ENCODE measurements at places on chromosomes 16 and 17.

- DNase-seq: no peak
Measured at GRCh38 chr17:61127960-61128359, 271.7 kb upstream of the TBX2 start.

DNA sequence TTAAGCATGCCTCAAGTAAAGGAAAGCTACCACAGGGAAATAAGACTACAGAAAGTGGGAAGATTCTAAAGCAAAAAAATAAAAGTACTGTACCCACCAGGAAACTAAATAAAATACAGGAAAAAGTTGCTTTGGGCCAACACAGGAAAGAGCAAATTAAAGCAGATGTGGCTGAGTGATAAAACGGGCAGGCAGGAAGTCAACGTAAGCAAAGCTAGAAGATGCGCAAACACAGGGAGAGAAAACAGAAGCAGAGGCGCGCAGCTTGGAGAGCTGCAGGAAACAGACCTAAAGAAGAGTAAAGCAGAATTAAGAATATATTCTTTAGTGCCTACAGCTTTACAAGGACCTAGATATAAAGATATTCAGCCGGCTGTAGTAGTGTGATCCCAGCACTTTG, 21.7 kb downstream of the USP36 start:
- peak; percentile 92 for DNase-seq

DNA sequence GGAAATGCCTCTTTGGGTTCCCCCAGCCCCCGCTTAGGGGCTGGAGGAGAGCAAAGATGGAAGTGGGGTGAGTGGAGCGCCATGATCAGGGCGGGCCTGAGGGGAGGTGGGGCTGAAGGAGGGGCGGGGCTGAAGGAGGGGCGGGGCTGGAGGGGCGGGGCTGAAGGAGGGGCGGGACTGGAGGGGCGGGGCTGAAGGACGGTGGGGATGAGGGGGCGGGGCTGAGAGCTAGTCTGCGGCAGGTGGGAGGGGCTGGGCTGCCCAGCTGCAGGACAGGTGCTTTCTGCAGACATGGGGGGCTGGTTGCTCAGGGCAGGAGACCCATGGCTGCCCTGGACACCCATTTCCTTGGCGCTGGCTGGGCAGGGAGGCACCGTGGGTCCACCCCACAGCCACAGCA, 39.1 kb upstream of the PABPN1L start:
- no peak for DNase-seq

GRCh38 chr16:19289811-19290485, 4.4 kb downstream of the CLEC19A start:
- DNase-seq: no peak

DNA sequence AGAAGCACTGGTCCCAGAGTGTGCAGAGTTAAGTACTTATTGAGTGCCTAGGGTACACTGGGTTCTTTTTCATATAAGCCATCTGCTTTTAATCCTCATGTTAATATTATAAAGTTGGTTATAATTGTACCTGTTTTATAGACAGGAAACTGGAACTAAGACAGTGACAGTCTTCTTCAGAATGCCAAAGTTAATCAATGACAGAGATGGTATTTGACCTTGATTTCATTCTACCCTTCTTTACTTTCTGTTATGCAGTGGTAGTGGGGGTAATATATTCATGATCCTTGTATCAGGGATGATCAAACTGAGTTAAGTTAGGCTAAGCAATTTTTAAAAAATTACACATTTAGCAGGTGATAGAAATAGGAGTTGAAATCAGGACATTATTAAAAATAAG, 108.6 kb upstream of the GOT2 start:
- no peak for DNase-seq

DNA sequence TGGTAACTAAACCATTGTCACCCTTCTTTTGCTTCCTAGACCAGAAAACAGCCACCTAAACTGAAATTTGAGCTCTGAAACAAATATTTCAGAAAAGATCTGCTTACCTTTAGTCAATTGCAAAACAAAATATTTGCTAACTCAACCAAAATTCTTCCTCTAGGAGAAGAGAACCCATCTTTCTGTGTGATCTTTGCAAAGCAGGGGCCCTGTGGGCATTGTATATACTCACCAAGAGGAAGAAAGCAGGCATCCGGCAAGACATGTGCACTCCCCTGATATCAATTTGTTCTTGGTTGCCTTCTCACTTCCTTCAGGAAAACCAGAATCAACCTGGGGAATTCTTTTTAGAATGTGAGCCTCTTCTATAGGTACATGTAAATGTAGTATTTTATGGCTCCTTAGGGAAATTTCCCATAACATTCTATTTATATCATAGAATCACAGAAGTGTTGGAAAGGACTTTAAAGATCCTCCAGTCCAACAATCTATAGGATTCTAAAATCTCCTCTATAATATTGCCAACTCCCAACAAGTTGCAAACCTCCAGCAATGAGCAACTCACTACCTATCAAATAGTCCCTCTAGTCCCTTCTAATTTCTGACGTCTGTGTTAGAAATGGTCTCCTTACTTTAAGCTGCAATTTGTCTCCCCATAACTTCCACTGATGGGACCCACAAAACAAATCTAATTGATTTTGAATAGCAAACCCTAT, 966 bp downstream of the SLFN14 start:
- DNase-seq: peak; percentile 47

- peak; percentile 80 for DNase-seq
Measured at GRCh38 chr17:75783069-75783783, 1.4 kb upstream of the UNK start.

DNA sequence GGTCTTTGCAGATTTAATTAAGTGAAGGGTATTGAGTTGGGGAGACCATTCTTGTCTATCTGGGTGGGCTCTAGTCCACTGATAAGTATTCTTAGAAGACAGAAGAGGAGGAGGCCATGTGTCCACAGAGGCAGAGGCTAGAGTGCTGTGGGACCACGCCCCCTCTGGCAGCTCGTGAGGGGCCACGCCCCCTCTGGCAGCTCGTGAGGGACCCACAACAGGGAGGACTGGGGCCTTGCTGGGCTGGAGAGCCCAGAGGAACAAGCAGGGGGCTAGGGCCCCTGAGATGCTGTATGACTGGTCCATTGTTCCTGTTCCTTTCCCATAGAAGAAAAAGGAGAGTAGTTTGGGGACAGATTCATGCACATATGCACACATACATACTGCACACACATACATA, 106.8 kb downstream of the METRNL start:
- DNase-seq: peak; percentile 84

DNA sequence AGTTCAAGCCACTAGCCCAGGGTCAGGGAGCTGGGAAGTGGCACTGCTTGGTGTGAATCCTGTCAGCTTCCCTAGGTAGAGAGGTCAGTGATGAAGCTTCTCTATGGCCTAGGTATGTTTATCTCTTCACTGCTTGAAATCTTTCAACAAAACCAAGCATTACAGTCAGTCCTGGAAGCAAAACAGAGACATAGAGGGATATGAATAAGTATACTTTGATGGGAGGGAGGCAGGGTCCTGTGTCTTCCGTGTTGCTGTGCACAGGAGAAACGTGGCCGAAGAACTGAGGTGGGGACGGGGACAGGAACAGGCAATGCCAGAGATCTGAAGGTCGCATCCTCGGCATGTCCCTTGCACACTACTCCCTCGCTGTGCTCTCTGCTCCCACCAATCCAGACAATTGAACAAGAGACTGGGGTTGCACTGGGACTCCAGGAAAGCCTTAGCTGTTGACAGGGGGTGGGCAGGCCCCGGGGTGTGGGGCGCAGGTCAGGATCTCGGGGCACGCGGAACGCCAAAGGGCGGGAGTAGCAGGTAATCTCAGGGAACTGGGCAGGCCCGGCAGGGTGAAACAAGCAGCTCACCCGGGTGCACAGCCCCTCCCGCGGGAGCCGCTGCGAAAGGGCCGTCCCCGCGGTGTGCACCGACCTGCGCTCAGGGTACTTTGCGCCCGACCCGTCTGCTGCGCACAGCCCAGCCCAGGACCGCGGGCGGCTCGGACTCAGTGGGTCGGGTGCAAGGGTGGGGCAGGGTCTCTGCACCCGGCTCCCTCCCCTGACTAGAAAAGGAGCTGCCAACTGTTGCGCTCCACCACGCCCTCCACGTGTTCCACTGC, at the start of gene MT1H:
Gene MT1H, plus strand, starts transcription at position 810 of the 835 bp plus-strand sequence. CDS start 71 bp downstream, outside the sequence.
- DNase-seq: no peak

- peak; percentile 16 for DNase-seq
Measured at GRCh38 chr16:89670496-89671431, 13.1 kb downstream of the SPATA33 start.

- no peak for DNase-seq
Measured at GRCh38 chr17:10605221-10605783, 51.8 kb downstream of the MYH3 start.

DNA sequence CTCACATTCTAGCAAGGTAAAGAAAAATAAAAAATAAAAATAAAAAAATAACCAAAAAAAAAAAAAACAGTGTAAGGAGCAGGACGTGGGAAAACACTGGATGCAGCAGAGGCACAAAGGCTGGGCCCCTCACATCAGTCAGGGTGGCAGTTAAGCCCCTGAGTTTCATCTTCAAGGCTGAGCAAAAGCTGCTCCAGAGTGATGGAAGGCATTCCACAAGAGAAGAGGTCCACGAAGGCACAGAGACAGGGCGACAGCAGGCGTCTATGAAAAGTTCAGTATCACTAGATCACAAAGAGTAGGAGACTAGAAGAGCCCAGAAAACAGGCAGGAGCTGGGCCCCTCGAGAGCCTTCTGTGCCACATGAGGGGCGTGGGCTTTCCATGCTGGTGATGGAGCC, 12.0 kb downstream of the TMEM186 start:
- no peak for DNase-seq

DNA sequence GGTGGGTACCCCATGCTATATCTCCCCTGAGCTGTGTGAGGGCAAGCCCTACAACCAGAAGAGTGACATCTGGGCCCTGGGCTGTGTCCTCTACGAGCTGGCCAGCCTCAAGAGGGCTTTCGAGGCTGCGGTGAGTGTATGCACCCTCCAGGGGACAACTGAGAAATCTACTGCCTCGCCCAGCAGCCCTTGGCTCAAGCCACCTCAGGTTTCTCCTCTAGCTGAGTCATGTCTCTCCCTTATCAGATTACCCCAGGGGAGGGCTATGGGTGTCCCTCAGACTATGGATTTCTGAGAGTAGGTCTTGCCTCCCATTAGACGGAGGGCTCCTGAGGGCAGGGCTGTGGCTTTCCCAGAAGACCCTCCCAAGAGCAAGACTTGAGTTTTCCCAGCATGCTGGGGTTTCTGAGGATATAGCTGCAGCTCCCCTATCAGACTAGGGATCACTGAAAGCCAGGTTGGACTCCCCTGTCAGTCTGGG, 6.7 kb downstream of the NEK8 start:
- no peak for DNase-seq

DNA sequence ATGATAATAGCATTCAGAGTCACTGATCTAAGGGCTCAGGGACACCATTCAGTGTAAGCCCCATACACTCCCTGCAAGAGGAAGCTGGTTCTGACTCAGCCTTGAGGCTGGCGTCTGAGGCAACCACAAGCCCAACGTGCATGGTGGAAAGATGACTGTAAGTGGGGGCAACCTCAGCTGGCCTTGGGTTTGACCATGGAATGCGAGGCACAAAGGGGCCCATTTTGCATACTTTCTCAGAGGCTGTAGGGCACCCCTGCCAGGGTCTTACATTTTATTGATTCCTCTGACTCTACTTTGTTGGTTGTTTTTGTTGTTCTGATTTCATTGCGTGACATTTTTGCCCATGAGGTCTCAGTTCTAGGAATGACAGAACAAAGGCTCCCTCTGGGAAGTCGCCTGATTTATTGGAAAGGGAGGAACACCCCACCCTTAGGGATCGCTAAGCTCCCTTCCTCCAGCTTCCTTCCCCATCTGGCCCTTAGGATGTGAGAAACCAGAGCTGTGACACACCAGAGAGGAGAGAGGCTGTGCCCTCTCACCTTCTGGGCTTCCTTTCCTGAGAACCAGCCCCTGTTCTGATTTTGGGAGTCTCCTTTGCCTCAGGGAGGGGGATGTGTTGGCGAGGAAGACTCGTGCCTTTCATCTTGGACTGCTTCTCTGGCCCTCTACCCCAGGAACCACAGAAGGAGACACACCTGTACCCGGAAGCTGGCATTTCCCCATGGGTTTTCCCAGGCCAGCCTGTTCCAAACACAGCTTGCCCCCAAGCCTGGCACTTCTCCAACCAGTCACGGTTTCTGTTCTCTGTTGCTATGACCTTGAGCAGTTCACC, 5.6 kb upstream of the CIITA start:
- no peak for DNase-seq

GRCh38 chr17:29847527-29848400, 82.3 kb downstream of the SSH2 start:
- no peak for DNase-seq

DNA sequence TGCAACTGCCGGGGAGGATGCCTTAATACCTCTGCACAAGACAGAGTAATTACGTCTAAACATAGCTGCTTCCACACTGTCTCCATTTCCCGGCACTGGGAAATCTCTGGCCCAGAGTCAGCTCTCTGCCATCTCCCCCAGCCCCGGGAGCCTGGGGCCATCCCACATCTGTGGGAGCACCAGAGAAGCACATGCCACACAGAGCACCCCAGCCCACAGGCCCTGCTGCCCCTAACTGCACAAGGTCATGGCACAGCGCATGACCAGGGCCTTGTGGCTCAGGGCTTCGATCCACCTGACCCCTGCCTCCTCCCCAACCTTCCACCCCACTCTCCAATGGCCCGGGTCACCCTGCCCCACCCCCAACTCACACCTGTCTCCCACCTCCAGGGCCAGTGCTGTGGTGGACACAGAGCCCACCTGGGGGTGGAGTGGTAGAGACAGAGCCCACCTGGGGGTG, 36.6 kb upstream of the RBFOX3 start:
- no peak for DNase-seq

DNA sequence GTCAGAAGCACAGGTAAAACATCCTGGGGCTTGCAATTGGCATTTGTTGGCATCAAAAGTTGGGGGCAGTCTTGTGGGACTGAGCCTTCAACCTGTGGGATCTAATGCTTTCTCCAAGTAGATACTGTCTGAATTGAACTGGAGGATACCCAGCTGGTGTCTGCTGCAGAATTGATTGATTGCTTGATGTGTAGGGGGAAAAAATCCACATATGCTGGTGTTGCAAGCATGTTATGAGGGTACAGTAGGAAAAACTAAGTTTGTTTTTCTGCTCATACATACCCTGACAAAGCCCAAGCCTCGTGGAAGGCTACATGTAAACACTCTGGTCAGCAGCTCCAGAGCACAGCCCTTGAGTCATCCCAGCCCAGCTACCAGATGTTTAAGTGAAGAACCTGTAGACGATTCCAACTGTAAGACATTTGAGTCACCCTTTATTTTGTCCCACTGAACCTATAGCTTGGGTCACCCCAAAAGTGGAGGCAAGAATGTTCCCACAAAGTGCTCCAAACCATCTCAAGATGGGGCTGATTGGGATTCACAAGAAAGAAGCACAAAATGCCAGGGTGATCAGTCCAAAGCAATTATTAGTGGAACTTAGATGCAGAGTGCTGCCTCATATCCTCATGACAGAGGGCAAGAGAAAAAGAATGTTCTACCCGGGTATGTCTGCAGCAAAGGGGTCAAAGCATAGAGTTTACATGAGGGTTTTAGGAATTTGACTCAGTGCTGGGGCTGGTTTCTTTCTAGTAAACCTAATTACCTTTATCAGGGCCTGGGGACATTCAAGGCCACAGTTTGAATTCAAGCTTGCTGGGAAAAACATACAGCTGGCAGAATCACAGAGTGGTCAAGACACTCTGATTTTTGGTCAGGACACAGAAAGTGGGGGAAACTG, 9.6 kb upstream of the APPBP2 start:
- no peak for DNase-seq

GRCh38 chr16:13507530-13507929, 412.4 kb upstream of the ERCC4 start:
- no peak for DNase-seq

GRCh38 chr16:62597875-62598274, 561.6 kb upstream of the CDH8 start:
- no peak for DNase-seq
